Stimulated activated CD4-positive, alpha-beta T cell treated with anti-CD3 and anti-CD28 coated beads, Interleukin-15, amount 100 ng/mL, for 1 hour (primary cell): ENCODE measurements at places on chromosomes 2 and 18.

DNA sequence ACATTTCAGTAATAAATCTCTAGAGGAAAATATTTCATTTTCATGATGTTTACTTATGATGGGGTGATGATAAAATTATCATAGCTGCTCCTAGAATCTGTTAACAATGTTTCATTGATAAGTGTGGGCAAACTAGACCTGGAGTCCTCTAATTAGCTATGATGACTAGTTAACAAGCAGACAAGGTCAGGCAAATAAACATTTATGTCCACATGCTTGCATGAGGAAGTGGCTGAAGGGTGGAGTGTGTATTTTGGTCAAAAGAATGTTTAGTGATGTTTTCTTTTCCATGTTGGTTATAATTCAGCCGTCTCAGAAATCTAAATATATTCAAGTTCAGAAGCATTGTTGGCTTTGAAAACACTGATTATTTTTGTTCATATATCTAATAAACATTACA lies 99.9 kb upstream of the FN1 start:
- DNase-seq: no peak

DNA sequence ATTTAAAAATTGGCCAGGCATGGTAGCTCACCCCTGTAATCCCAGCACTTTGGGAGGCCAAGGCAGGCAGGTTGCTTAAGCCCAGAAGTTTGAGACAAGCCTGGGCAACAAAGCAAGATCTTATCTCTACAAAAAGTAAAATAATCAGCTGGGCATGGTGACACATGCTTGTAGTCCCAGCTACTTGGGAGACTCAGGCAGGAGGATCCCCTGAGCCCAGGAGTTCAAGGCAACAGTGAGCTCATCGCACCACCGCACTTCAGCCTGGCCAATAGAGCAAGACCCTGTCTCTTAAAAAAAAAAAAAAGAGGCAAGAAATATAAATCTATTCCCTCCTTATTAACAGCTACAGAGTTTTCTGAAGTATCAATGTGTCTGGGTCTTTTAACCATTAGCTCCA lies 51.9 kb downstream of the ESCO1 start:
- no peak for DNase-seq

- no peak for DNase-seq
Measured at GRCh38 chr2:223044916-223045700, 6.9 kb upstream of the KCNE4 start.

DNA sequence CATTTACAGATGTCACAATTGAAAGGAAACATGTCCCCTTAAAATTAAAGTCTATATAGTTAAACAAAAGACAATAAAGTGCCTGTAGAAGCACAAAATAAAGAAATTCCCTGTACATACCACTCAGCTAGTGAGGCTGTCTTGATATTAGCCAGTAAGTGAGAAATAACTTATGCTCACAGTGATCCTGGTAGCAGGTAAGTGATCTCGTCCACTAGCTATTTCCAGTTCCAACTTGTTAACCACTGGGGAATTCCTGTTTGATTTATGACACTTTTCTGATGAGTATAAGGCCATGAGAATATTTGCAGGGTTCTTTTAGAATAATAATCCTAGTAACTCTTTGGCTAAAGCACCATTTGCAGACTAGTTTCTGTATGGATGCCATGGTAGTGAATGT lies 127.9 kb upstream of the PGAP1 start:
- DNase-seq: no peak

DNA sequence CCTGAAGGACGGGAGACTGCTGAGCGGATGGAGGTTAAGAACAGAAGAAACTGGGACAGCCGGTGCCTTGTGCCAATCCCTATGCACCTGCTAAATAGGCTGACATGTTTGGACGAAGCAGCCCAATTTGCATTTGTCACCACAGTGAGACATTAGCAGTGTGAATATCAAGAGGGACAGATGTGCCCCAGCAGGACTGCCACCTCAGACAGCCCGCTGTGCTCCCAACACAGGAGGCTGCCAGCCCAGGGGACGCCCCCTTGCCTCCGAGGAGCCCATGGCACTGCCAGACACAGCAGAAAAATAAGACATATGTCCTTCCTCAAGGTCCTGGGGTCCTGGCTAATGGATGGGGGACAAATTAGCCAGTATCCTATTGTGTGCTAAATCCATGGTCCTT lies 306.7 kb upstream of the POU3F3 start:
- no peak for DNase-seq

GRCh38 chr2:220837226-220837625 lies 734.9 kb downstream of the EPHA4 start:
- DNase-seq: no peak

- DNase-seq: no peak
Measured at GRCh38 chr2:64268330-64269048, 124.3 kb upstream of the PELI1 start.

- no peak for DNase-seq
Measured at GRCh38 chr18:21331065-21331464, 89.0 kb downstream of the GREB1L start.

DNA sequence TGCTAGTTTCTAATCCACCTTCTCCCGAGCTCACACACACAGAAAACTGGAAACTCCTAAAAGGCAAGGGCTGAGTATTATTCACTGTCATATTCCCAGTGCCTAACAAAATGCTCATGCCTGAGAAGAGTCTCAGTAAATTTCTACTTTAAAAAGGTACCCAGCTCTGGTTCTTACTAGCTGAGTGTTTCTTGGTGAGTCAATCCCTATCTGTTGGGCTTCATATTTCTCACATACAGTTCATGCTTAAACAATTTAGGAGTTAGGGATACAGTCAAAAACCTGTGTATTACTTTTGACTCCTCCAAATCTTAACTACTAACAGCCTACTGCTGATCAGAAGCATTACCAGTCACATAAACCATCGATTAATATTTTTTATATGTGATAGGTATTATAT lies 204.9 kb downstream of the EN1 start:
- DNase-seq: no peak

DNA sequence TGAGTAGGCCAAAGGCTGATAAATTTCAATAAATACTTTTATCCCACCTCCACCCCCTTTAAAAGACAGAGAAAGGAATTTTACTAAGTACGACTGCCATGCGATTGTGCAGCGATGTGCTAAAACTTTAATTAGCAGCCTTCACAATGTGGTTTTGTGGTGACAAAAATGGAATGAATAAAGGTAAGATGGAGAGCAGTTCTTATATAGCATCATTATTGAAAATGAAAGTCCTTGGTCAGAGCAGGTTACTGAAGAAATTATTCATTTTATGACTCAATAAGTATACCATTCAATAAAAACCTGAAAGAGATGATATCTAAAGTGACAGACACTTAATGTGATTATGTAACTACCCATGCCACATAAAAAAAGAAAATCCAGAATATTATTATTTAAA lies 33.2 kb upstream of the MTIF2 start:
- no peak for DNase-seq

GRCh38 chr18:79950515-79951341 lies 725 bp downstream of the SLC66A2 start:
- DNase-seq: no peak

- DNase-seq: no peak
Measured at GRCh38 chr2:64955467-64955866, 33.7 kb upstream of the SLC1A4 start.

- DNase-seq: no peak
Measured at GRCh38 chr18:50398947-50399346, 24.1 kb downstream of the SKA1 start.

- DNase-seq: no peak
Measured at GRCh38 chr18:9039441-9040071, 62.9 kb upstream of the NDUFV2 start.

- DNase-seq: no peak
Measured at GRCh38 chr18:57859314-57859713, 56.2 kb upstream of the ATP8B1 start.

DNA sequence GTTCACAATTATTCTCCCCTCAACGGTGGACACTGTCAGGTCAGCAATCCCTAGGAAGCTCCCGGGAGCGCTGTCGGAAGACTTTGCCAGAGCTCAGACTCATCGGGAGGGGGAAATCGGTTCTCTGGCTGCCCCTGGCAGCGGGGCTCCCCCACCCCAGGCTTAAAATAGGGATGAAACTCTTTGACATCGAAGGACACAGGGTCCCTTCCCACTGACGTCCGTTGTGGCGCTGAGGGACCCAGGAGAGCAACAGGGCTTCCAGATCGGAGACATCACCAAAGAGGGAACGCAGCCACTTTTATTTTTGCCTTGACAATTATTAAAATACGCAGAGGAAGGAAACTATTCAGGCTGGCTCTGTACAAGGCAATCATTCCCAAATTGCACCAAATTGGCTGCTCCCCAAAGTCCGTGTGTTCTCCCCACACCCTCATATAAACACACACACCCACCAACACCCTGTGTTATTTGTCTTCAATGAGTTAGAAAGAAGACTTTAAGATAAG lies 249.0 kb downstream of the CDH20 start:
- DNase-seq: no peak

DNA sequence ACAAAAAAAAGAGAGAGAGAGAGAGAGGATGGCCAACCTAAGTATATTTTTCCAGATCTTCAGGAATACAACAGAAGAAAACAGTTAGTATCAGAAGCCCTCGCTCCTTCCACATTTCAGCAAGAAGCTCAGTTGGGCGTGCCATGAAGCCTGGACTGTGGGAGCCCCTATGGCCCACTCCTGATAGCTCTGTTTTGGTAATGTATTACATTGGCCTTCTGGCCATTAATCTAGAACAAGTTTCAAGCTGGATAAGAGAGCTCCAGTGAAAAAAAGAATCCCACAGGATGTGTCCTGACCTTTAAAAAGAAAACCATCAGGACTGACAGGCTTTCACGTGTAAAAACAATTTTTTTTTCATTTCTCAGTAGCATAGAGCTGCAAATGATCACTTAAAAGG lies 197.9 kb downstream of the ICOS start:
- no peak for DNase-seq

GRCh38 chr2:115552726-115553125 lies 1110.3 kb downstream of the DPP10 start:
- no peak for DNase-seq

GRCh38 chr18:36511791-36512352 lies 214.4 kb downstream of the FHOD3 start:
- DNase-seq: no peak

GRCh38 chr18:67776929-67777328 lies 260.4 kb upstream of the DSEL start:
- DNase-seq: no peak

DNA sequence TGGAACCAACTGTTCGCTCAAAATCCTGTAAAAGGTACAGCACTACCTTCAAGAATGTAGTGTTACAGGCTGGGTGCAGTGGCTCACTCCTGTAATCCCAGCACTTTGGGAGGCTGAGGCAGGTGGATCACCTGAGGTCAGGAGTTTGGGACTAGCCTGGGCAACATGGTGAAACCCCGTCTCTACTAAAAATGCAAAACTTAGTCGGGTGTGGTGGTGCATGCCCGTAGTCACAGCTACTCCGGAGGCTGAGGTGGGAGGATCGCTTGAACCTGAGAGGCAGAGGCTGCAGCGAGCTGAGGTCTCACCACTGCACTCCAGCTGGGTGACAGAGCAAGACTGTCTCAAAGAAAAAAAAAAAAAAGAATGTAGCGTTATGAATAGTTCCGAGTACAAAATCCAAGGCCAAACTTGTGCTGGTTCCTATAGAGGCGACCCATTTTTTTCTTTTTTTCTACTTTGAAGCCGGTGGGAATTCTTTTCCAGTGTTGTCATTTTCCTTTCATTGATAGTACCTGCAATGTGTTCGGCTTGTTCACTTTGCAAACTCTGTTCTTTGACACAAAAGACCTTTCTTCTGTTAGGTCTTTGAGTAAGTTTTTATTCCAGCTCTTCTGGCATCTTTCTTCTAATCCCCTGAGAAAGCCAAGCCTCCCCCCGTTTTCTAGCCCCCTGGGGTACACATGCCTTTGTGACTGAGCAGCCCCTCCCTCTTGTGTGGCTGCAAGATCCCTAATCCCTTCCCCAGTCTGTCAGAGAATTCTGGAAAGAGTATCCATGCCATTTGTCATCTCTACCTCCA lies 25.1 kb downstream of the INPP5D start:
- DNase-seq: no peak

DNA sequence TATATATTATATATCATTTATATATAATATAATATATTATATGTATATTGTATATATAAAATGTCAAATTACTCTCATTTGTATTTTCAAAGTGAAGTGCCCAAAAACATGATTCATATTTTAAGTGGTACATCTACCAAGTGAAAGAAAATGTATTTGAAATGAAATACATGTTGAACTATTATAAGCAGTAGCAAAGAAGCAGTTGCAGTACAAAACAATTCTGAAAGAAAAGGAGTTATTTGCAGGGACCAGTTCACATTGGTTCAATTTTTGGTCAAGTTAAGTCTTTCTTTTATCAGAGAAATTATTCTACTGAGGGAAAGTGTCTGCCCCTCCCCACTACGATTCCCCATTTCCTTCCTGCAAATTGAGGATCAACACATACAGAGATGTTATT lies 51.9 kb downstream of the APLF start:
- no peak for DNase-seq

DNA sequence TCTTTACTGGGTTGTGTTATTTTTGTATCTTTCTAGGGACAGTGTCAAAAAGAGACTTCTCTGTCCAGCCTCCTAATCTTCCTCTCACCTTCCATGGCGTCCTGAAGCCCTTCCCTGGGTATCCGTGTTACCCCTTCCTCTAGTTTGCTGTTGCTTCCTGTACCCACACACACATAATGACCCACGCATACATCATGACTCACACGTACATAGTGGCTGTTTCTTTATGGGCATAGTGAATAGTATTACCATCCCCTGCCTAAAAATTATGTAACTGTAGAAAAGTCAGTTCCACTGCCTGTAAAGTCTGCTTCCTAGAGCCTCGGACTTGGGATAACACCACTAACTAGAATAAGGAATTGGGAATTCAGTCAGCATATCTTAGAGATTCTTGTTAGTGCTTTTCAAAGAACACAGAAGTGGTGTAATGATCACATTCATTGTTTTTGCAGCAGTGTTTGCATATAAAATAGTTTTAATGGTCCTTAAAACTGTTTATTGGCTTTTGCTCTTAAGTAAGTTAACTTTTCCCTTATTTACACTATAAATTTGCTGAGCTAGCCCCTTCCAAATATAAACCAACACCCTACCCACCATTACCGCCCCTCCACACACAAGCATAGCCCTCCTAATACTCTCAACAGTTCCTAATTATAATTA lies 308.4 kb upstream of the RAB12 start:
- DNase-seq: no peak
